ENCODE measurements at places on chromosomes 1 and 21. TPM values are rescaled to one million over a fixed set of nuclear protein-coding genes. Genes with fewer than 3 reads are reported as not detected.

Gene WDR64
- not detected for total RNA-seq

DNA sequence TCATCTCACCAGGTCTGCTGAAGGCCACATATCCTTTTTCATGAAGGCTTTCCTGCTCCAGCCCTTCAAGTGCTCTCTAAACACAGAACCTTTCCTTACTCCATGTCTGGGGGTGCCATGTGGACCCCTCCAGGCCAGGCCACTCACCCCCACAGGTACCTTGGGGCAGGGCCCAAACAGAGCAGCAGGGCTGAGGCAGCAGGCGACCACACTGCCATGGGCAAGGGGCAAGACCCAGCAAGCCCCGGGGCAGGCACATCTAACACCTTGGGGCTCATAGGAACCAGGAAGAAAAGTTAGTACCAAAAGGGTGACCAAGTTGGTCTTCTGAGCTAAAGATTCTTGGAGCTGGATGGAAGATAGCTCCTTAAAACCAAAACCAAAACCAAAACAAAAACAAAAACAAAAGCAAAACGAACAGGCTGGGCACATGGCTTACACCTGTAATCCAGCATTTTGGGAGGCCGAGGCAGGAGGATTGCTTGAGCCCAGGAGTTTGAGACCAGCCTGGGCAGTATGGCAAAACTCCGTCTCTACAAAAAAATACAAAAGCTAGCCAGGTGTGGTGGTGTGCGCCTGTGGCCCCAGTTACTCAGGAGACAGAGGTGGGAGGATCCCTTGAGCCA, 63.7 kb downstream of the MRPL37 start:
- DNase-seq: no peak

DNA sequence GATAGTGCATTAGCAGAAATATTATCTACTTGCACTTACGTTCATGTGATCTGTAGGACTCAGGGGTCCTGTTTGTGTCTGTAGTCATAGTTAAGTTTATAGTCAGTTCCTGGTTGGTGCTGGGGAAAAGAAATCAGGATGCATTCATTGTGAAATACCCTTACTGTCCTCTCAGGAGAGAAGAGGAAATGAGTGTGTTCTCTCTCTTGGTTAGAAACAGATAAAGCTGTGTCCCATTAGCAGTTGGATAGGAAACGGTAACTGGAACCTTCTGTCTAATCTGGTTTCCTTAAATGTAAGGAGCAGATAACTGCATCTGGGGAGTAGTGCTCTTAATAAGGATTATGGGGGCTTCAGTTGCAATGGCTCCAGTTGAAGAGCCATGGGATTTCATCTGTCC, 8.9 kb downstream of the SDCCAG8 start:
- DNase-seq: no peak

GRCh38 chr1:75548721-75549480, 62.0 kb downstream of the SLC44A5 start:
- DNase-seq: no peak

DNA sequence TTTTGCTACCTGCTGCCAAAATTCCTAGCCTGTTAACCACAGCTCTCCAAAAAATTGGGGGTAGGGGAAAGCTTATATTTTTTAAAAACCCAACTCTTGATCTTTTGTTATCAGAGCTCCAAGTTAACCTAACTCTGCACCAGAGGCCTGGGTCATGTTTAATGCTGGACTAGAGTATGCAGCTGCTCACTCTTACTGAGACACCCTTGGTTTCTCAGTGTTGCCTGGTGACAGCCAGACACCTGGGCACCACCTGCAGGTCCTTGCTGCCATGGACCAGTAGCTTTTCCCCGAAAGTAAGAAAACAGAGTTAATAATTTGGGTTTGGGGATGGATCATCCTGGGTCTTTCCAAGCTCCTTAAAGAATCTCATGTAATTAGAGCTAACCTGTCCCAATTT, 30.1 kb downstream of the KCNJ6 start:
- no peak for DNase-seq

GRCh38 chr1:61797045-61797755, 54.9 kb downstream of the PATJ start:
- DNase-seq: no peak

- no peak for DNase-seq
Measured at GRCh38 chr1:33300673-33301072, 20.2 kb downstream of the A3GALT2 start.

Gene PGLYRP4
- total RNA-seq: 0.09 TPM

- no peak for DNase-seq
Measured at GRCh38 chr1:190175320-190175719, 302.3 kb downstream of the BRINP3 start.

Gene WNT3A
- total RNA-seq: not detected

DNA sequence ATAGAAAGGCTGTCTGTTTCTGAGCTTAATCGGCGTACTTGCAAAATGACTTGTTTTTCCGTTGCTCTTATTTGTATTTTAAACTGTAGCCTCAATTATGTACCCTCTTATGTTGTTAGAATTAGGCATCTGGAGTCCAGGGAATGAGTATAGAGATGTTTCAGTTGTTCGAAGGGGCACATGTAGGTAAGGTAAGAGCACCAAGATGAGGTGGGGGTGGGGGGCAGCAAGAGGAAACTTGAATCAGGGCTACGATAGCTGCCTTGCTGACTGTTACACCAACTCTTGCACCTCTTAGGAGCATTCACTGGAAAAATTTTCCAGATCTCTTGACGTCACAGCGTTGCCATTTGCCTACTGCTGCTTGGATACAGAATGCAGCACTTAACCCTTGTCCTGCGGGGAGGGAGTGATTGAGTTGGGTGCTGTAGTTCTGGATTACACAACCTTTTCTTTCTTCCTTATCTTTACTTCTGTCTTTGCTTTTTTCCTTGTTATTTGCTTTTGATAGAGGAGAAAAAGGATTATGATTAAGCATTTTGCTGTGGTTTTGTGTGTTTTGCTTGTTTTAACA, 3.2 kb downstream of the ATP1B1 start:
- DNase-seq: no peak

DNA sequence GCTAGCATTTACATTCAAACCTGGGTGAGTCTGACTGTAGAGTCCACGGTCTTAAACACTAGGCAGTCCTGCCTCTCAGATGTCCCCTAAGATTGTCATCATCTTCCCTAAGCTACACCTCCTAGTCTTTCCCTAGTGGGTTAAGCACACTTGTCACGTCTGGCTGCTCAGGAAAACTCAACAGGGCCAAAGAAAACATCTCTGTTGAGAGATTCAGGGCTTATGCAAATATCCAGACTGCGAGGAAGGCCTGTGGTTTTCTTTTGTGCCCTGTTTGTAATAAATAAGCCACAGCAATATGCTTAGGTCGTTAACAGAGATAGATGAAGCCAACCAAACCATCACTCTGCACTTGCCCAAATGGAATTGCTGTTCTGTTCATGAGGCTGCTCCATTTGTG, 472.6 kb upstream of the DEPDC1 start:
- DNase-seq: no peak

Gene ZMYND12
- total RNA-seq: 1.6 TPM

- no peak for DNase-seq
Measured at GRCh38 chr1:160606611-160607010, 27.3 kb upstream of the CD84 start.

- DNase-seq: no peak
Measured at GRCh38 chr1:183480971-183481441, 8.7 kb downstream of the SMG7 start.

Gene EPHA10
- total RNA-seq: 0.43 TPM

GRCh38 chr1:14699620-14700019, 101.1 kb downstream of the KAZN start:
- DNase-seq: no peak

DNA sequence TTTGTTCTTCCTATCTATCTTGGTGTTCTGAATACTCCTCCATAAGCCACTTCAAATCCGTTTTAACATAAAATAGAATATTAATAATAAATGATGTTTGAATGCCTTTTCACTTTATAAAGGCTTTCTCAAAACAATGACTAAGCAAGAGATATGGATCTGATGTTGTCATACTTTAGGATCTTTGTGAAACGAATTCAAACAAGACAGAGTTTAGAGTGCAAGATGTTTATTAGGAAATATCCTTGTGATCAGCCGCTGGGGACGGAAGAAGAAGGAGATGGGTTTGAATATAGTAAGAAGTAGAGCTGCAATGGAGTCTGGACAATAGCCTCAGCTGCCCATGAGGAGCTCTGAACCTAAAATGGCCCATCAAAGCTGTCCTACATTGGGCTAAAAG, 351.8 kb downstream of the NEGR1 start:
- DNase-seq: no peak

Gene SELP
- total RNA-seq: 1.4 TPM

GRCh38 chr1:185293967-185294542, 23.0 kb downstream of the IVNS1ABP start:
- DNase-seq: no peak

Measured in activated CD4-positive, alpha-beta T cell treated with anti-CD3 and anti-CD28 coated beads for 36 hours (primary cell).